ENCODE measurements at places on chromosomes 2 and 18. TPM values are rescaled to one million over a fixed set of nuclear protein-coding genes. Genes with fewer than 3 reads are reported as not detected.

- DNase-seq, result no peak
Observed at GRCh38 chr18:22230471-22230945, 61.1 kb downstream of the GATA6 start.

DNA sequence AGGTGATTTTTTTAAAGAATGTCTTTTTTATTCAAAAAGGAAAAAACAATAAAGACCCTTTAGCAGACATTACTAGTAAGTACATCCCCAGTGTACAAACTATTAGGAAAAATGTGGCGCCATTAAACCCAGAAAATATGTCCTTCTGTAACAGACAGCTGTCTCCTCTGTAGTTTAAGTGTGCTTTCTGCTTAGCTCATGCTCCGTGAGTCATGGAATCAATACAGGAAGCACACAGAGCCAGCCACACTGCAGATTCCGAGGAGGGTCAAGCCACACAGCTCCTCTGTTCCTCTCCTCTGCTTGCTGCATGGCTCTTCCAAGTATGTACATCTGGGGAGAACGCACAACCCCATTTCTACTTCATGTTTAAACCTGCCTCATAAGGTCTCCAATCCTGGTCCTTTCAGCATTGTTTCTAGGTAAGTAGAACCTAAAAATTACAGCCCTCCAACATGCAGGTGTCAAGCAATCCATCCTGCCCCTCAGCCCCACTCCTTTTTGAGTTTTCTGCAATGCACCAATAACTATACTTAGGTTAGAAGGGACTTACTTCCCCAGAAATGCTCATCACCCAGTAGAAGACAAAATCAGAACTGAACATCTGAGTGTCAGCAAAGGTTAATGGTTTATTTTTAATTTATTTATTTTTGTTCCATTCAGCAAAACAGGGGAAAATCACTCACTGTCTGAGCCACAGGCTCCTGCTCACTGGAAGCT, 37.5 kb downstream of the ACVR1 start:
- peak; percentile 19 for DNase-seq

DNA sequence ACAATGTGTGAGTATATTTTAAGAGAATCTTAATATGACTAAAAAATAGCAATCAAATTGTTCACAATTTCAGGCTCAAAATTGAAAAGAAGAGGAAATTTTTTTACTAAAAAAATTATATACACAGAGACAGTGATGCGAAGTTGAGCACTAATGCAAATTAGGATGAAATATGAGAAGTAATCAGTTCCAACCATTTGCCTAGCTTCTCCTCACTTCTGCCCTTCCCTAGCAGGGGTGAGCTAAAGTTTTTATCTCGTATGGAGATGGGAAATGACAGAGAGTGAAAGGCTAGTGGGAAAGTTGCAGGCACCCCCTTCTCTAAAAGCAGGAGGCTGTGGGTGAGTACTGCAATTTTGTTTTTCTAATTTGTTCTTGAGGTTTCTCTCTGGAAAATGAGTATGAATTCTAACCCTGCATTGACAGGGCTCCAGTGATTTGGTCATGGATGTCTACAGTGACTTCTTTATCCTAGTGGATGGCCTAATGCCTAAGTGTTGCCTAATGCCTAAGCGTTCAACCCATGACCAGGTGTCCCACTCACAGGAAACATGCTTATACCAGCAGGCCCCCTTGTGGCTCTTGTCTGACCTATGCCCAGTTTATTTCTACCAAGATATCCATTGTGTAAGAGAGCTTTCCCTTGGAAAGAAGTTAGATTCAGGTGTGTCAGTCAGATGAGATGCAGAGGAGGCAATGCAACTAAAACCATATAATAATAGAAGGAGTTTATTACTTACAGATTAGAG, 78.0 kb upstream of the HNMT start:
- DNase-seq, result no peak

The CAPN10 gene
- total RNA-seq, result 31.2 TPM

DNA sequence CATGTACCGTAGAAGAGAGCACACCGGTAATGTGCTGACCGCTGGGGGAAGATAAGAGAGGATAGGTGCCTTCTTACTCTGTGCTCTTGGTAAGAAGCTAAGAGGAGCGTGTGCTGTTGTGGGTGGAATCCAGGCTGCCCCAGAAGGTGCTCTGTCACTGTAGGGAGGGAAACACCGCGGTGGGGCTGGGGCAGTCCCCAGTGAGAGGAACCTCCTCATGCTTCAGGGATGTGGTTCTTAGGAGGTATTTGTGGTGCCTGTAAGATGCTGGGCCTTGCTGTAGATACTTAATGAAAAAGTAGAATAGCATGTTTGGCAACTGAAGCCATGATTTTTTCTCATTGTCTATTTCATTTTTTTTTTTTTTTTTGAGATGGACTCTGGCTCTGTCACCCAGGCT, 1.1 kb downstream of the COLEC11 start:
- no peak for DNase-seq

DNA sequence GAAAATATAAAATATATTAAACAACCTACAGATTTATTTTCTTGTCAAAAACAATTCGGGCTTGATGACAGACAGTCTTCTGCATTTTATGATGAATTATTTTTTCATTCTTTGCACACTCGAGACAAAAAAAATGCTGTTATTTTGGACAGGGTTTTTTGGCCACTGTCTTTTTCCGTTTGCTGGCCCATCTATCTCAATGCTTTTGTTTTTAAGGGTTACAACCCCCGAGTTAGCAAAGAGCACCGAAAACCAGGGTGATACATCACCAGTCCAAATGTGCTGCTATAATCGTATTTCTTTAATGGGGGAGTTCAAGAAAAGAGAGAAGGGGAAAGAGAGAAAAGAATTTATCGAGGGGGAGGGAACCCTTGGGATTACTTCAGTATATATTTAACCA, 7.7 kb downstream of the EVX2 start:
- DNase-seq, result no peak

The SLC16A14 gene
- 3.4 TPM for total RNA-seq

The POTEC gene
- total RNA-seq, result not detected

Measured in left ventricle myocardium inferior (tissue), 1 donor.